Fibroblast of villous mesenchyme (primary cell): ENCODE measurements at places on chromosomes 16 and 17. TPM values are rescaled to one million over a fixed set of nuclear protein-coding genes. Genes with fewer than 3 reads are reported as not detected.

MSLN gene
- 0.32 and 0.86 TPM in 2 replicates for total RNA-seq

GRCh38 chr17:16676676-16677268 is 13.3 kb upstream of the CCDC144A start:
- peak; percentile 31 for DNase-seq

- no peak for DNase-seq
Measured at GRCh38 chr16:31519759-31520431, 7.8 kb upstream of the AHSP start.

- no peak for DNase-seq
Measured at GRCh38 chr16:75024182-75024581, 25.4 kb downstream of the ZNRF1 start.

FZD2 gene
- total RNA-seq, result 35.4 and 36.3 TPM in 2 replicates

ACSM3 gene
- total RNA-seq, result 0.32 and 0.86 TPM in 2 replicates

DNA sequence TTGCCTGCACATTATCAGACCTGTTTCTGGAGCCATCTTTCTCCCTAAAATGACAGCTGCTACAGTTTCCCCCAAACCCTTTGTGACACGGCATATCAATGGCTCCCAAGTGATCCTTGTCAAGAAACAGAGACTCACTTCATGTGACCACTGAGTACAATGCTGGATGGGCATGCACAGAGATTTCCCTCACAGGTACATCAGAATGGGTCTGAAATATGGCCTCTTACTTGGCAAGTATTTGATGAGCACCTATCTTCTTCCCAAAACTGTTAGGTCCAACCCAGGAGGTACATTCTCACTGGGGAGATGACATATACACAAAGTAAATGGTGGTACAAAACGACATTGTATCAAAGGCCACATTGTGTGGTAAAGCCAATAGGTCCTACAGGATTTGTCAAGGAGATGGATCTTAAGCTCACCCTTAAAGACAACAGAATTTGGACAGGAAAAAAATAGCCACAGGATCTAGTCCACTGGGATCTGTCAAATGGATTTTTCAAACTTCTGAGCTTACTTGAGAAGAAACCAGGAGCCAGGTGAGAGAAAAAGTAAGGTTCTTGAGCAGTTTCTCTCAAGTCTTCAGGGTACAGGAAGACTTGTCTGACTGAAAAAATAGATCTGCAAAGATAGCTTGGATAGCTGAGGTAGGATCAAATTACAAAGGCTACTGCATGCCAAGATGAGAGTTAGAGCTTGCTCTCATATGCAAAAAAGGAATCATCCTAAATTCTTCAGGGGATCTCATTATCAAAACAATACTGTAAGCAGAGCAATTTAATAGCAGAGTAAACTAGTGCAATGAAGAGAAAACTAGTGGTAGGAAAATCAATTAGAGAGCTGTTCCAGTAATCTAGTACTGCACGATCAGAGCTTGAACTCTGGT is 28.8 kb downstream of the RNF43 start:
- no peak for DNase-seq

DNA sequence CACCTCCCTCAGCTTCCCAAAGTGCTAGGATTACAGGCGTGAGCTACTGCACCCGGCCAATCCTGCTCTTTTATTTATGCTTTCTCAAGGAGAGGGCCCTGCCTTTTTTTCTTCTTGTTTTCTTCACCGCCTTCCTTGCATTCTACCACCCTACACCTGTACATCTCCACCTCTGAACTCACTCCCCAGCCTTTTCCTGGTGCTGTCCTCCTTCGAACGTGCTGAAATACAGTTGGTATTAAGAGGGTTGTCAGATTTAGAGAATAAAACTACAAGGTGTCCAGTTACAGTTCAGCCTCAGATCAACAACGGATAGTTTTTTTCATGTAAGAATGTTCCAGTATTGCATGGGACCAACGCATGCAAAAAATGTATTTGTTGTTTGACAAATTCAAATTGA is 1.7 kb downstream of the PIRT start:
- DNase-seq, result no peak

CMTM3 gene
- total RNA-seq, result 22.0 and 26.7 TPM in 2 replicates

CDYL2 gene
- total RNA-seq, result 9.3 and 14.2 TPM in 2 replicates

MYH4 gene
- total RNA-seq, result not detected in 2 replicates

GDPD1 gene
- 0.97 and 2.6 TPM in 2 replicates for total RNA-seq

GRCh38 chr16:700684-701584 is 4.7 kb downstream of the FBXL16 start:
- no peak for DNase-seq

PHOSPHO1 gene
- total RNA-seq, result under 0.01 and 0.32 TPM in 2 replicates
